LHCN-M2 (cell line): ENCODE measurements at places on chromosomes 4 and X. TPM values are rescaled to one million over a fixed set of nuclear protein-coding genes. Genes with fewer than 3 reads are reported as not detected.

PDZD4 gene
- total RNA-seq = 1.2 and 1.7 TPM in 2 replicates

DNA sequence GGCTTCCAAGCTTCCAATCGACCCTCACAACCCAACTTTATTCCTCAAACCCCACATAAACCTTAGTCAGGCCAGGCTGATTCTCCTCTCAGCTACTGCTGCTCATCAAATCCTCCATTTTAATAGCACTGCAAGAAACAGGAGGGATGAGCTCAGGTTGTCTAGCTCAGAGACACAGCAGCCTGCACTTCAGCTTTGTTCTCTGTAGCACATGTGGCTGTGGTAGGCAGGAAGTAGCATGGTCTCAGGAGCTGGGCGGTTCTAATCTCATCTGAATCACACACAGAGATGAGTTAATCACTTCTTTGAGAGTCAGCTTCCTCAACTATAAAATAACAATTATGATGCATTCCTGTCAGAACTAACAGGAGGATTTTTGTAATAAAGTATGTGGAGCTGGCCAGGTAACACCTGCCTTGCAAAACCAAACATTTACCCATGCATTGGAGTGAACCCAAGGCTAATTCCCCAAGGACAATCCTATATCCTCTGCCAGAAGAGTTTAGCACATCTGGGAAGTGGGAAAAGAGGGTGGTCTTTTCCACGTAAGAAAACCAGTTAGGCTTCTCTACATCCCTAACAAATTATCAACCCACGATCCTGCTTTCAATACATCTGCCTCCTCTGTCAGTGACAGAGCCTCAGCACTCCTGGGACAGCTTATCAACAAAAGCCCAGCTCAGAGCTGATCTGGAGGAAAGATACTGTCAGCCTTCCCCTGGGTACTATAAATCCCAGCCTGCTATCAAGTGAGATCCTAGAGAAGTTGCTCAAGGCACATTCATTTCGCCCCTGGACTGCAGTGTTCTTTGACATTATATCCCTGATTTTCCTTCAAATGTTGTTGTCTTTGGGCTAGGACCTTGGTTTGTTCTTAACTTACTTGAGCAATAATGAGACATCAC lies 32.8 kb downstream of the ELOVL6 start:
- peak; percentile 82 for DNase-seq

- DNase-seq = peak; percentile 50
Observed at GRCh38 chr4:136412708-136413107, 1119.6 kb downstream of the PCDH18 start.

DNA sequence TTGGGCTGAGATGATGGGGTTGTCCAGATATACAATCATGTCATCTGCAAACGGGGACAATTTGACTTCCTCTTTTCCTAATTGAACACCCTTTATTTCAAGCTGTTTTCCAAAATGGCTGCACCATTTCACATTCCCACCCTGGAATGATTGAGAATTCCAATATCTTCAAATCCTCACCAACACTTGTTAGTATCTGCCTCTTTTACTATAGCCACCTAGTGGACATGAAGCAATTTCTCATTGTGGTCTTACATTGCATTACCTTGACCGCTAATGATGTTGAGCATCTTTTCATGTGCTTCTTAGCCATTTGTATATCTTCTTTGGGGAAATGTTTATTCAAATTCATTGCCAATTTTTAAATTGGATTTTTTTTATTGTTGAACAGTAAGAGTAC lies 364.8 kb downstream of the SMARCA1 start:
- DNase-seq = no peak

ERCC6L gene
- 15.3 and 18.0 TPM in 2 replicates for total RNA-seq

DNA sequence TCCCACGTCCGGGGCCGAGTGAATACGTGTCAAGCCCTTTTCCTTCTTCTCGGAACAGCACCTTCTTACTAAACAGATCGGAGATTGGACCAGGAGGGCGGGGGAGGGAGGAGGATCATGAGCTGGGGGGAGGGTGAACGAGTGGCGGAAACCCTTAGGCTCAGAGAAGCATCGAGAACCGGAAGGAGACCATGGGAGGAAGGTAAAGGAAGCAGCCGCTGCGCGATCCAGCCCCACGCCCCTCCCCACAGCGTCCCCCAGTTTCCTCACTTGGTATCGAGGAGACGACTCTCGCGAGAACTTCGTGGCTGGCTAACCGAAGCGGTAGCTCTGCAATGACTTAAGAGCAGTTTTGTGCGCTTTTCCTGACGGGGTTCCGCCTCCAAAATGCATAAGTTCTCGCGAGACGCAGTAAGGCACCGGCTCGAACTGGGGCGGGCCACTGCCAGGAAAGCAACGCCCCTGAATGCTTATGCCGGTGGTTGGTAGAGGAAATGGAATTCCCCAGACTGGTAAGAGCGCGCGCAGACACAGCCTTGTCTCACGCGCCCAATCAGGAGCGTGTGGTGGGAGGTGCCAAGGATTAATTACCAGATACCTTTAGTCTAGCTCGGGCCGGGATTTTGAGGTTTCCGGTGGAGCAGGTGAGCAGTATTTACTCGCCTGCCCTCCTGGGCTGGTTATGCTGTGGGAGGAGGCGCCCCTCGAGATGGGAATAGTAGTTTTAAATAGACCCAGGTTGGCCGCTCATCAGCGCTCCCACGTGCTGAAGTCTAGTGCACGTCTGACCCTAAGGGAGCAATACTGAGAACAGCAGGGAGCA lies 534 bp upstream of the UBE2D3 start:
- peak; percentile 100 for DNase-seq

CT47B1 gene
- total RNA-seq = not detected in 2 replicates

DNA sequence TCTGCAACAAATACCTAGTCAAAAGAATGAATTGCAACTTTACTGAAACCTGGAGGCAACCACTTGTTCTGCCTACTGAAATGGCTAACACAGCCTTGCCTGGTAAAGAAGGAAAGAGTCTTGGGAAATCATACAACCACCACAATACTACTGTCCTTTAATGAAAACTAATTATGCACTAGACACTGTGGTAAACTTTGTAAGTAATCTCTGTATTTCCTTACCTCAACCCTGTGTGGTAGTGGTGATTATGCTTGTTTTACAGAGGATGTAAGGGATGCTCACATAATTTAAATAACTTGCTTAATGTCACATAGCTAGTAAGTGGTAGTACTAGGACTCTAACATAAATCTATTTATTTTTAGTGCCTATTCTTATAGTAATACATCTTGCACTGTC lies 44.7 kb downstream of the TMEM156 start:
- DNase-seq = no peak

DNA sequence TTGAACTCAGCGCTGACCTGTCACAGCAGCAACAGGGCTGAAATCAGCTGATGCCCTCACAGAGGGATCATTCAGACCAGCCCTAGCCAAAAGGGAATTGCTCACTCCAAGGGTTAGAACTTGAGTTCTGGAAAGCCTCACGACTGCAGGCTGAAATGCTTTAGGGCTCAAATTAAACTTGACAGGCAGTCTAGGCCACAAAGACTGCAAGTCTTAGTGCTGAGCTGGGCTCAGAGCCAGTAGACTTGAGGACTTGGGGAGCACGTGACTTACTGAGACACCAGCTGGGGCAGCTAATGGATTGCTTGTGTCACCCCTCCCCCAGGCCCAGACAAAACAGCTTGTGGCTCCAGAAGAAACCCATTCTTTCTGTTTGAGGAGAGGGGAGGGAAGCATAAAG lies 119.0 kb upstream of the SLC6A14 start:
- no peak for DNase-seq

GRCh38 chrX:17788956-17789562 lies 51.8 kb downstream of the SCML1 start:
- no peak for DNase-seq
